ENCODE measurements at places on chromosomes 16 and 17.

DNA sequence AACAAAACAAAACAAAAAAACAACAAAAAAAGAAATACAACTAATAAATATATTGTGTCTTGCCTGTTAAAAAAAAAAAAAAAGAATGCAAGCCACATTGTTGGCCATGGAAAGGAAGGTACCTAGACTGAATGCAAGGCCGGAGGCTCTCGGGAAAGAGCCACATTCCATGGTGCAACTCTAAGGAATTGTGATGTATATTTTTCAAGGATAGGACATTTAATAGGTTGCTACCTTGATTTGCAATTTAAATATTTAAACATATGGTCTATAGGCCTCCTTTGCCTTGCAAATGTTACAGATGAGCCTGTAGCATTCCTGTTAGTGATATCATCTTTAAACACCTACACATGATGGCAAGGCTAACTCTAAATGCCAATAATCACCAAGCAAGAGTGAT, 650.9 kb downstream of the TOX3 start:
- DNase-seq, result no peak

DNA sequence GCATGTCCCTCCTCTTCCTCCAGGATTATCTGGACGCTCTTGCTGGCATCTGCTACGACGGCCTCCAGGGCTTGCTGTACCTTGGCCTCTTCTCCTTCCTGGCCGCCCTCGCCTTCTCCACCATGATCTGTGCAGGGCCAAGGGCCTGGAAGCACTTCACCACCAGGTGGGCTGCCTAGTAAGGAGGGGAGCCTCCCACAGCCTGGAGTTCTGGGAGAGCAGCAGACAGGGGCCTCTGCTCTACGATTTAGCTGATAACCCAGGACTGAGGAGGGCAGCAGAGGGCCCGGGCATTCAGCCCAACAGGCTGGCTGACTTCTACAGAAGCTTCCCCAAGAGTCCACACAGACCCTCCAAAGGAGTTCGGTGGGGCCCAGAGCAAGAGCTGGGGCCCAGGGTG, 21.8 kb upstream of the DNAI2 start:
- DNase-seq, result no peak

DNA sequence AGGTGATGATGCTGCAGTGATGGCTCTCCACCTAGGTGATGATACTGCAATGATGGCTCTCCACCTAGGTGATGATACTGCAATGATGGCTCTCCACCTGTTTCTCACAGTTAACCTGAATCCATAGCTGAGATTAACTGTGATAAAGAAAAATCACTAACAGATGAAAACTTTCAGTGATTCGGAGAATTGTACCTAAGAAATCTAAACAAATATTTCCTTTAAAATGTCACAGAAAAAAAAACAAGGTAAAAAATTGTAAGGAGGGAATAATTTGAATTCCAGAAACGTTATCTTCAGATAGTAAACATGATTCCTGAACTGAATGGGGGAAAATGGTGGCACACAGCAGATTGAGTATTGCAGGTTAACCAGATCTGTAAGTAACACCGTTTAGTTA, 113.4 kb downstream of the MAP2K4 start:
- no peak for DNase-seq

DNA sequence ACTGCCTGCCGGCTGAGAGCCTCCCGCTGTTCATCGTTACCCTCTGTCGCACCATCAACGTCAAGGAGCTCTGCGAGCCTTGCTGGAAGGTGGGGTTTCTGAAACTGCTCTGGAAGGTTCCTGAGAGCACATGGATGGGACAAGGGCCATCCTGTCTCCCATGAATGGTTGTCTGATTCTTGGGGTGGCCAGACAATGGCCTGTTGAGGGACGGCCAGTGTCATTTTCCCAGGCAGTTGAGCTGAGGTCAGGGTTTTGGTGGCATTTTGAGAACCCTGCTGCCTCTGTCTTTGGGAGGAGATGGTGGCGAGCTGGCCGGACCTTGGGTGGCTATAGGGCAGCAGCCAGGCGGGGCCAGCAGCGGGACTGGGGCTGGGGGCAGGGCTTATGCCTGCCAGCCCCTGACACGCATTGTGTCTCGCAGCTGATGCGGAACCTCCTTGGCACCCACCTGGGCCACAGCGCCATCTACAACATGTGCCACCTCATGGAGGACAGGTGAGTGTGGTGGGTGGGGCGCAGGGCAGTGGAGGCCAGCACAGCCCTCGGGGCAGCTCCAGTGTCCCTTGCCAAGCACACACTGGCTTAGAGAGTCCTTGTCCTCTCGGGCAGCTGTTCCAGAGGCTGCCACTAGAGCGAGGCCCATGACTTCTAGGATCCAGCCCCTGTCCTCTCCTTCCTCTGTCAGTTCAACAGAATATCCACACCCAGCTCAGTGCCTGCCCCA, 9.1 kb downstream of the TSC2 start:
- DNase-seq, result no peak

GRCh38 chr17:44176671-44177501, 6.4 kb downstream of the ASB16 start:
- DNase-seq, result no peak

GRCh38 chr16:11670171-11671131, 2.2 kb downstream of the SNN start:
- DNase-seq, result no peak

DNA sequence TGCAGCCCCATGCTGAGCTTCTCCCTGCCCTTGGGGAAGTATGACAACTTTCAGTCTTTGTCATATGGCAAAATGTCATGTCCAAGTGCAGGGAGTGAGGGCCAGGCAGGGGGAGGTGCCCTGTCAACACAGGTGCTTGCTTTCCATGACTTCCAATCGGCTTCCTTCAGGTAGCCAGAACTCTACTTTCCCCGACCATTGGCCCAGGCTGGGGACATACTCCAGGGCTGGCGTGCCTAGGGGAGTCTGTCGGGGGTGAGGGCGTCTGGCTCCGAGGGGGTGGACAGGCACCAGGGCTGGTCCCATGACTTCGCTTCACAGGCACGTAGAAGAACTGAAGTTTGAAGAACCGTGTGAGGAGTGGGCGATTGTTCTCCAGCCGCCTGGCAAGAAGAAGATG, 19.8 kb upstream of the PIK3R6 start:
- no peak for DNase-seq

- DNase-seq, result no peak
Measured at GRCh38 chr17:28811651-28812090, 30.9 kb downstream of the FAM222B start.

DNA sequence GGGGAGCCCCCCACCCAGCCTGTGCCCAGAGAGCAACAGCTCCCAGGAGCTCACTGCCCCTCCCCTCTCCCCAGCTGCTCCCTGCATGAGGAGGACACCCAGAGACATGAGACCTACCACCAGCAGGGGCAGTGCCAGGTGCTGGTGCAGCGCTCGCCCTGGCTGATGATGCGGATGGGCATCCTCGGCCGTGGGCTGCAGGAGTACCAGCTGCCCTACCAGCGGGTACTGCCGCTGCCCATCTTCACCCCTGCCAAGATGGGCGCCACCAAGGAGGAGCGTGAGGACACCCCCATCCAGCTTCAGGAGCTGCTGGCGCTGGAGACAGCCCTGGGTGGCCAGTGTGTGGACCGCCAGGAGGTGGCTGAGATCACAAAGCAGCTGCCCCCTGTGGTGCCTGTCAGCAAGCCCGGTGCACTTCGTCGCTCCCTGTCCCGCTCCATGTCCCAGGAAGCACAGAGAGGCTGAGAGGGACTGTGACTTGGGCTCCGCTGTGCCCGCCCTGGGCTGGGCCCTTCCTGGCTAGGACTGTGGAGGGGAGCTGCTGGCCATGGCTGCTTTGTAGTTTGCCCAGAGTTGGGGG, 584 bp downstream of the TCAP start:
- DNase-seq, result no peak

DNA sequence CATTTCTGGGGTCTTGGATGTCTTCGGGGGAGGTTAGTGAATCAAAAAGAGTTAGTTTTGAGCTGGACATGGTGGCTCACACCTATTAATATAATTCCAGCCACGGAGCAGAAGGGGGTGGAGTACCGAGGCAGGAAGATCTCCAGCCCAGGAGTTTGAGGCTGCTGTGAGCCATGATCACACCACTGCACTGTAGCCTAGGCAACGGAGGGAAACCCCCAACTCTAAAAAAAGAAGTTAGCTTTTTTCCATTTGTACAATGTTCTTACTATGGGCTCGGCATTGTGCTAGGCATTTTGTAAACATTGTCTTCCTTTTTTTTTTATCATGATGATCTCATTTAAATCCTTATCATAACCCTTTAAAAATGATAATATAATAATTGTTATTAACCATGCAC, 8.3 kb upstream of the SNF8 start:
- DNase-seq, result no peak

- DNase-seq, result no peak
Measured at GRCh38 chr16:9932919-9933653, 249.1 kb downstream of the GRIN2A start.

DNA sequence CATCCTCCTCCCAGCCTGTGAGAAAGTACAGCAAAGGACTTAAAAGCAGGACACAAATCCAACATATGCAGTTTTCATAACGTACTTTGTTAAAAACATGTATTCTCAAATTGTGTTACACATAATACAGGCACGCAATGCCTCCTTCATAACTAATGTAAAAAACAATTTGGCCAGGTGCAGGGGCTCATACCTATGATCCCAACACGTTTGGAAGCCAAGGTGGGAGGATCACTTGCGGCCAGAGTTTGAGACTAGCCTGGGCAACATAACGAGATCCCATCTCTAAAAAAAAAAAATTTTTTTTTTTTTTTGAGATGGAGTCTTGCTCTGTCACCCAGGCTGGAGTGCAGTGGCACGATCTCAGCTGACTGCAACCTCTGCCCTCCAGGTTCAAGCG, 20.4 kb downstream of the TEX2 start:
- DNase-seq, result no peak

DNA sequence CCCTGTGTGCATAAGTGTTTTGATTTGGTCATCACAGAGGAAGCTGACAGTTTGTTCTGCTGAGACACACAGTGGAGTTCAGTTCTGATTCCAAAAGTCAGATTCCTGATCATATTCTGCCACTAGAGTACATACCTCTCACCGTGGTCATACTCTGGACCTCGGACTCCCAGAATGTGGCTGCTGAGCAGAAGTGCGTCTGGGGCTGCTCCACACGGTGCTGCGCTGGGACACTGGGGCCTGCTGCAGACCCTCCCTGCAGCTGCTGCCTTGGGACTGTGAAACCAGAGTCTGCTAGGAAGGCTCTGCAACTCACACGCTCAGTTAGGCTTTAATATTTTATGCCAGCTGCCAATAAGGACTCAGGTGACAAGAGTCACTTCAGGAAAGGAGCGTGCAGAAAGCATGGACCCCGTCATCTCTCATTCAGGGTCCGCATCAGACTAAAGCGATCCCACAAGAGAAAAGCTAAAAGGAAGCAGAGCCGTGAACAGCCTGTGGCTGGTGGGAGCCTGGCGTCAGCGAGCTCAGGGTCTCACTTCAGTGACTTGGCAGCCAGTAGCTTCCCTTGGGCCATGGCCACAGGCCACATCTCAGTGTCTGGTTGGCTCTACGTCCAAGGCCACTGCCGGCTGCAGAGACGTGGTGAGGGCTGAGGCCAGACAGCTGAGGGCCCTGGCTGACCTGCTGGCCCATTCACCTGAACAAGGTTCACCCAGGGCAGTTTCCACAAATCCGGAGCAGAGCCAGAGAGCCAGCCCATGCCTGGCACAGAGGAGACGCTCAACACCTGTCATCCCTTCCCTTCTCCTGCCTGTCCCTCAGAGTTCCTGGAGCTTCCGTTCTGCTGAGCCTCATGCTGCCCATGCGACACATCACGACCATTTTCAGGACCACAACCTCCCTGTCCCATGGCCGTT, 24.7 kb upstream of the KIFC3 start:
- DNase-seq, result no peak

DNA sequence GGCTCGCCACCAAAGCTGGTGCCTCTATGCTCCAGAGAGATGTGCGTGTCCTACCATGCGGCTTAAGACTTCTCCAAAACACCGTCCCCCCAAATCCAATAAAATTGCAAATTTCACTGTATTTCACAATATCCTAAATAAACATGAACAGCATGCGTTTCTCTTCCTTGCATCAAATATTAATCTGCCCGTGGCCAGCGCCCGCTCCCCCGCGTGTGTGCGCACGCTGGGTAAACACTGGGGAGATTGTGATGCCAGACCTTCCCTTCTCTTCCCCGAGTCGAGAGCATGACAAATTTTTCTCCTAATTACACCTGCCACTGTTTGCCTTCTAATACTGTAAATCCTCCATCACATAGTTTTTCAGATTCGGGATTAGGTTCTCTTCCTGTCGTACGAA, 148.1 kb downstream of the MRM1 start:
- no peak for DNase-seq

DNA sequence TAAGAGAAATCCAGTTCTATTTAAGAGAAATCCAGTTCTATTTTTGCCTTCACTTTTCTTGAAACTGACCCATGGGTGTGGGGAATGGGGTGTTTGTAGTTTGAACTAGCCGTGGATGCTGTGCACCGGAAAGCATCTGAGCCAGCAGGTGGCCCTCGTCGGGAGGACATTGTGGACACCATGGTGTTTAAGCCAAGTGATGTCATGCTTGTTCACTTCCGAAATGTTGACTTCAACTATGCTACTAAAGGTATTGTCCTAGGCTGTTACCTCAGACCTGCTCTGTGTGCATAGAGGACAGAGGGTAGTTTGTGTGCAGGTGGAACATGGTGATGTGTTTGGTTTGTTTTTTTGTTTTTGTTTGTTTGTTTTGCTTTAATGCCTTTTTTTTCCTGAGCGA, 3.3 kb downstream of the ATXN2L start:
- no peak for DNase-seq

GRCh38 chr17:50953831-50954601, 87.9 kb upstream of the TOB1 start:
- no peak for DNase-seq

DNA sequence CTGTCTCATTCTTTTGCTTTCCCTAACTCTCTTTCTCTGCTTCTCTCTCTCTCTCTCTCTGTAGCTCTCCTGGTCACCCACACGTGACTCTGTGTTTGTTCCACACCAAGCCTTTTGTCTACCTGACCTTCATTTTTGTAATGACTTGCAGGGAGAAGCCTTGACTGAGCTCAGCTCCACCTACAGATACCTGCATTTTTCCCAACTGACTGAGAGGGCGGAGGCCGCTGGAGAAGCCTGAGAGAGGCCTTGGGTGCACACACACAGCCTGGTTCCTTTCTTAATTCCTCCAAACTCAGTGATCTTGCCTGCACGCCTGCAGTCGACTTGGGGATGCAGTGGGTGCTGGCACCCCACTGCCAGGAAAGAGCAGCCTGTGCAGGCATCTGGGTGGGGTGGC, 68.8 kb downstream of the LYRM1 start:
- DNase-seq, result no peak

DNA sequence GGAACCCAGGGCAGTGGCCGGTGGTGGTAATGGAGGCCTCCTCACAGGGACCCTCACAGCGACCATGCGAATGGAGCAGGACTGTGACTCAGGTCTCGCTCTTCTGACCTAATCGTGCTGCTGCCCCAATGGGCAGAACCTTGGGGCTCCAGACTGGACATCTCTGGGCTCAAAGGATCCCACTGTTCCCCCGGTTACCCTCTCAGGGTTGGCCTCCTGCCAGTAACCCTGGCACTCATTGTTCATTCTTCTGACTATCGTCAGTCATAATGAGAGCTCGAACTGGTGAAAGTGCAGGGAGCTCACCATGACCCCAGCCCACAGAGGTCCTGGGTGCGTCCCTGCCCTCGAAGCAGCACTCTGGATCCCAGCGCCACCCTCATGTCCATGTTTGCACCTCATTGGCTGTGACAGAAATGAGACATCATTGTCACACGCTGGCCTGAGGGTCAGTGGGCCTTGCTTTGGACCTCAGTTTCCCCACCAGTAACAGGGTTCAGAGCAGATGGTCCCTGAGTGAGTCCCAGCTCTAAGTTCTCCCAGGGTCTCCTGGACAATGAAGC, 4.0 kb upstream of the NPRL3 start:
- no peak for DNase-seq

- no peak for DNase-seq
Measured at GRCh38 chr17:27891841-27892240, 1.3 kb downstream of the LYRM9 start.

GRCh38 chr16:73289232-73289631, 241.3 kb upstream of the ZFHX3 start:
- DNase-seq, result no peak
